ENCODE measurements at places on chromosomes 6 and 20.

GRCh38 chr20:38050686-38051085 is 17.1 kb downstream of the RPRD1B start:
- no peak for DNase-seq

DNA sequence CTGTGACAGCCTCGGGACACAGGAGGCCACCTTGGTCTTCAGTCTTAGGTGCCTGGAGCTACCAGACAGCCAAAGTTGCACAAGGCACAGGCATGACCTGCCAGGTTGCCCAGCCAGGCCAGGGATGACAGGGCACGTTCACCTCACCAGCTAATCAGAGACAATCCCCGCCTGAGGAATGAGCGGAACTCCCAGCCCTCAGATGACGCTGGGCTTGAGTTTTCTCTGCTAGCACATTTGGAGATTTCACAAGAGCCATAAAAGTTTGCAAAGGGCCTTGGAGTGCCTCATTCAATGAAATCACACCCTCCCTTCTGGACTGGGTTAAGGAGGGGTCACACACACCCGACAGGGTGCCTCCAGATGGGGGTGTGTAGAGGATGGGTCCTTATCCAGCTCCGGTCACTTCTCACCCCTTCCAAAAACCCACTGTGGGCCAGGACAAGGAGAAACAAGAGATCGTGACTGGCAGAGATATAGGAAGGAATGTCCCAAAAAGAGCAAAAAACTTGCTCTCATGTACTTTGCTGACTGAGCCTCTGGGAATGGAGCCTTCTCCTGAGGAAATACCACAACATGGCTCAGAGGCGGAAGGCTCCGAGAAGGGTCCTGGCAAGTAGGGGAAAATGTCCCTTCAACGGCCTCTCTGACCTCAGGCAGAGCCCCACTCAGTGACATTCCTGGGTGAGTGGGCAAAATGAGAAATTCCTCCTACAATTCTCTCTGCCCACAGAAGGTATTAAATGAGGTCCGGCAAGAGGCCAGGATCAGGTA is 121.6 kb downstream of the ISM1 start:
- no peak for DNase-seq

DNA sequence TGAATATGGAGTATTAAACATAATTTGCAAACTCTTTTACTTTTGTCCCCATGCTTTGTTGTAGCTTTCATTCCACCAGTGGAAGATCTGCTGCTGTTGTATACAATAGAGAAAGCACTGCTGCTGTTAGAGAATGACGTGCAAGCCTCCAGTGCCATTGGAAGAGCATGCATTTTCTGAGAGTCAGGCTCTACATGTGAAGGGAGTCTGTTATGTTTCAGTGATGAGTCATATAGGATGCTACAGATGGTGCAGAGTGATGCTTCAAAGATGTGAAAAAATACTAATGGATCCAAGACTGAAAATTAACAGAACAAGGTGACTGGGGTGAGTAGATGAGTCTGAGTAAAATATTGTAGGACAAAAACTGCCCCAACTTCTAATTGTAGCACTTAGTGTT is 22.4 kb upstream of the BACH2 start:
- DNase-seq: no peak

- peak; percentile 83 for DNase-seq
Measured at GRCh38 chr6:14719270-14719669, 526.6 kb upstream of the JARID2 start.

- DNase-seq: no peak
Measured at GRCh38 chr20:9243986-9244385, 175.1 kb downstream of the PLCB4 start.

DNA sequence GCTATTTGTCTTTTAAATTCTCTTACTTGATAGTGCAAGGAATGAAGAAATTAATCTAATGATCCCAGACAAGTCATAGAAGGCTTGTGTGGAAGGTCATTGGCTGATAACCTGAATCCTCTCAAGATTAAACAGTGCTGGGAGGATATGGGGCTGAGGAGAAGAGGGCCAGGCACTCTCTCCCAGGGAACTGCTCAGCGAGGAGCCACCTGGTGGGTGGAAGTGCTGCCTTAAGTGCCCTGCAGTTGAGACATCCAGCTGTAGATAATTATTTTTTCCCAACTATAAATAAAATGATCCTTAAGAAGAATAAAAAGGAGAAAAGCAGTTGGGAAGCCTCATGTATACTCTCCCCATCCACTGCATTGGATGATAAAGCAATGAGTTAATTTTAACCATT is 47.9 kb downstream of the BTBD3 start:
- DNase-seq: no peak

DNA sequence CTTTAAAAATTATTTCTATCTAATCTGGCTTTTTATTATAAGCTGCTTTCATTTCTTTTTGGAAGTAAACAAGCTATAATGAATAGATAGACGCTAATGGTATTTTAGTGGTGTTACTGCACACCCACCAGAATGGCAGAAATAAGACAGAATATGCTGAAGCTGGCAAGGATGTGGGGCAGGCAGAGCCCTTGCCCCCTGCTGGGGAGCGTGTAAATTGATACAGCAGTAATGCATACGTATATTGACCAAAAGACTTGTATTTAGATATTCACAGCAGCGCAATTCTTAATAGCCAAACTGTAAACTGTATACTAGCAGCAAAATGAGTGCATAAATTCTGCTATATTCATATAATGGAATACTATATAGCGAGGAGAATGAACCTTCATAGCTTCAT is 35.3 kb downstream of the TMEM181 start:
- DNase-seq: peak; percentile 17

DNA sequence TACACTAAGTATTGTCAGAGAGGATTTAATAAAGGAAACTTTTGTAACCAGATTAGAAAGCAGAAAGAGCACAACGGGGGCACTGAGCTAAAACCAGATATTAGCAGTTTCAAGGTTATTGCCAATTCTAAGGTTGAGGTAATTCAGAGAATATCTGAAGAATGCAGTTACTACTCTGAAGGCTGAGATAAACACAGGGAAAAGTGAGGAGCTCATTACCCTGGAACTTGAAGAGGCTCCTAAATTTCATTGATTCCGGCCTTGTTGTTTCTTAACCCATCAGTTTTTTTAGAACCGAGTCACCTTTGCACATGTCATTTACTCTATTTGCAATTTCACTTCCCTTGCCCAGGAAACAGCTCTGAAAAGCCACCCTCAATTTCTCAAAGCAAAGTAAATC is 72.4 kb upstream of the BTBD3 start:
- no peak for DNase-seq

GRCh38 chr6:136553166-136553787 is 3.1 kb upstream of the MAP7 start:
- DNase-seq: no peak

- no peak for DNase-seq
Measured at GRCh38 chr6:167426084-167426483, 101.2 kb downstream of the TTLL2 start.

DNA sequence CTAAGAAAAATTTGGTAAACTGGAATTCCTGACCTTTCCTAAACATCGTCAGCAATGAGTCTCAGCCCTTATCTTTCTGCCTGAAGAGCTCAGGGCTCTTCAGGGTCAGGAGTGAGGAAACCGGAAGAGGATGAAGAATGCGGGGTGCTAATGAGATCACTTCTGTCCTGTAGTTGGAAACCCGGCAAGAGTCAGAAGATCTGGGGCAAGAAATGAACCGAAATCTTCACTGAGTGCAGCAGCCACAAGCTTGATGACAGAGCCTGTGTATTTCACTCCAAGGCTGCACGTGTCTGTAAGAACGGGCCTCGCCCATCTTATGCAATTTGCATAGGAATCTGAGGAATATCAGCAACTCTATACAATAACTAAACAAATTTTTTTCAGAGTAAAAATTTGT is 60.4 kb upstream of the QKI start:
- peak; percentile 89 for DNase-seq

- DNase-seq: peak; percentile 98
Measured at GRCh38 chr20:33993576-33994221, at the start of gene RALY. TSS of gene RALY (plus strand) at chr20:33993911. CDS start at chr20:34072075, 78,164 bp downstream.

GRCh38 chr20:36645998-36646397 is at the start of gene SLA2:
TSS of gene SLA2 (minus strand) at chr20:36646196. CDS start at chr20:36641335, 4,861 bp downstream.
- DNase-seq: peak; percentile 90

- DNase-seq: peak; percentile 37
Measured at GRCh38 chr6:127381384-127381783, 38.0 kb upstream of the ECHDC1 start.
